Anterior cingulate cortex (tissue), 58 donors: ENCODE measurements at places on chromosomes 2 and 18.

DNA sequence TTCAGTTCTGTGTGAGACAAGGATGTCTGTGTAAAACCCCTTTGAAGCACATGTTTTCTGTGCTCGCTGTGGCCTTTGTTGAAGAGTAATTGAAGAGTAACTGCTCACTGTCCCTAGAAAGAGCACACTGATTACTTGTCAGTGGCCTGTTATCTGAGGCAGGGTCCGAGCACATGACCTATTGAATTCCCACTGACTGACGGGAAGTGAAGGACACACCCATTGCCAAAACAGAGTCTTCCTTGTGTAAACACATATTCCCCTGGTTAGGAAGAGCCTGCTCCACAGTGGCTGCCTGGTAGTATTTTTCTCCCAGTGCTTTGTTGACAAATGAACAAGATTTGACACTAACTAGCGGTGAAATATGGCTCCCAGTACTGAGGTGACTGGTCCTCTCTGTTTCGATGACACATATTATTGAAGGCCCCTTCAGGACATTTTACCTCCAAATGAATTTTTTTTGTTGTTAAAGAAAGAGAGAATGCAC, 148.5 kb upstream of the GYPC start:
- no peak for DNase-seq

DNA sequence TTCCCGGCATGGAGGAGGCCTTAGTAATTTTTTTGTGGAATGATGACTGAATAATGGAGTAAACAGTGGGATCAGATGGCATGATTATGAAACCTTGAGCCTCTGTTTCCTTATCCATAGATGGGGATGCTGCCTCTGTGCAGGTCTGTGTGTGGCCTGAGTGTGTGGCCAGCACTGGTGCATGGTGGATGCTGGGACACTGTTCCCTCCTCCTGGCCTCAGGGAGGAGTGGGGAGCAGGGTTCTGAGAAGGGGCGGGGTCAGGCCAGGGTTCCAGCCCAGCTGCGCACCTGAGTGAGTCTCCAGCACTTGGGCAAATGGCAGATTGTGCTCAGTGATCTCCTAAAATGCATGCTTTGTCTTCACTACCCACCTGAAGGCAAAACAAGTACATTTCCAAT, 66.4 kb downstream of the DCDC2C start:
- DNase-seq: no peak

- no peak for DNase-seq
These were observed 10.6 kb downstream of the GFPT1 start for GRCh38 chr2:69376403-69376802.

GRCh38 chr2:234368861-234369261, 128.0 kb downstream of the ARL4C start:
- DNase-seq: no peak

GRCh38 chr18:1505856-1506255, 601.2 kb downstream of the ADCYAP1 start:
- DNase-seq: no peak

DNA sequence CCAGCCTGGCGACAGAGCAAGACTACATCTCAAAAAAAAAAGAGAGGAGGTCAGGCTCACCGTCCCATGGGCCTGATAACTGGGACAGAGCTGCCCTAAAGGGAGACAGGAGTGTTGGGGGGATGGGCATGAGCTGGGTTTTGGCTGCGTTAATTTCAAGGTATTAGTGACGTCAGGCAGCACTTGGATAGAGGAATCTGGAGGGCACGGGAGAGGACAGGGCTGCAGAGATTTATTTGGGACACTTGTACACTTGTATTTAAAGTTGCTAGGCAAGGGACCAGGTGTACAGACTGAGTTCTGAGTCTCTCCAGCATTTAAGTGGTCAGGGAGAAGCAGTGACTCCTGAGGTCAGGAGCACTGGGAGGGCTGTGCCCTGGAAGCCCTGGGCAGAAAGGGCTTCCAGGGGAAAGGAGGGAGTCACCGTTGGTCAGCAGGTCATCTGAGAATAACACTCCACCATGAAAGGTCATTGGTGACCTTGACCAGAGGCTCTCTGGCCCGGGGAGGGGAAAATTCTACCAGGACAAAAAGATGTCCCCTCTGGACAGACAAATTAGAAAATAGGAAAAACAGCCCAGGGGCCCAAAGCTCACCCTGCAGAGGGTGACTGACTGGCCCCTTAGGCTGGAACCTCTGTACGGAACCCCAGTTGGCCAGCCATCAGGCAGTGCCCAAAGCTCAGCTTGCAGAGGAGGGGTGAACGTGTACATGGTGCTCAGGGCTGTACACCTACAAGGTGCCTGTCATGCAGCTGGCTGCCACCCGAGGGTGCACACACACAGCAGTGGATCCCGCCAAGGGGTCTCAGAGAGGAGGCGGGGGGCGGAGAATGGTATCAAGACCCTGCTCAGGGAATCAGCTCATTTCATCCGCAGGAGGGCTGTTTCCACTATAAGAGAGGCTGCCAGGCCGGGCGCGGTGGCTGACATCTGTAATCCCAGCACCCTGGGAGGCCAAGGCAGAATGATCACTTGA, 23.0 kb upstream of the CNNM3 start:
- no peak for DNase-seq

GRCh38 chr2:156538083-156538504, 101.9 kb downstream of the GPD2 start:
- no peak for DNase-seq

GRCh38 chr2:20470211-20470610, 23.3 kb downstream of the RHOB start:
- no peak for DNase-seq

DNA sequence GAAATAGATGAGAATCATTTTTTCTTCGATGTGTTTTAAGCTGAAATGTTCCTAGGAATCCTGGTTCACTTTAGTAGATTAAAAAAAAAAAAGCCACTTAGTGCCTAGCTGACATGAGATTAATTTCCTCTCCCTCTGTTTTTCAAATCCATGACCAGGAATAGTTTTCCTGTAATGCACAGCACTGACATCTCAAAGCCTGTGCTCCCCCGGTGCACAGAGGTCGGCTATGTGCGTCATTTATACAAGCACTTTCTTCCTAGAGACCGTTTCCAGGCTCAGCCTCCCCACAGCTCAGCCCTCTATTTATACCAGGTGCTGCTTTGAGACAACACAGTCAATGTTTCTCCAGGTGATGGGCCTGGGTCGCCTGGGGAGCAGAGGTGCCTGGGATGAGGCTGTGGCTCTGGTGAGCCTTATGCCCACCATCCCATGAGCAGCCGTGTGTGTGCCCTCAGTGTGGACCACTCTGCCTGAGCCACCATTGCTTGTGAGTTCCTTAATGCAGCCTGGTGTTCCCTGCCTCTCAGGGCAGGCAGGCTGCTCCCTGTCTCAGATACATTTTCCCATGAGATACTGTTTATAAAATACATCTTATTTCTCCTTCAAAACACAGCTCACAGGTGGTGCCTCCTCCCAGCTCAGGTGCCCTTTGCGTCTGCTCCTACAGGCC, 515.7 kb upstream of the HS6ST1 start:
- no peak for DNase-seq

- DNase-seq: no peak
These were observed 143.6 kb downstream of the WDPCP start for GRCh38 chr2:63444565-63445288.

- no peak for DNase-seq
These were observed 16.8 kb downstream of the ATP6V1C2 start for GRCh38 chr2:10738192-10738591.

GRCh38 chr2:37552339-37552738, 119.1 kb downstream of the CDC42EP3 start:
- no peak for DNase-seq

DNA sequence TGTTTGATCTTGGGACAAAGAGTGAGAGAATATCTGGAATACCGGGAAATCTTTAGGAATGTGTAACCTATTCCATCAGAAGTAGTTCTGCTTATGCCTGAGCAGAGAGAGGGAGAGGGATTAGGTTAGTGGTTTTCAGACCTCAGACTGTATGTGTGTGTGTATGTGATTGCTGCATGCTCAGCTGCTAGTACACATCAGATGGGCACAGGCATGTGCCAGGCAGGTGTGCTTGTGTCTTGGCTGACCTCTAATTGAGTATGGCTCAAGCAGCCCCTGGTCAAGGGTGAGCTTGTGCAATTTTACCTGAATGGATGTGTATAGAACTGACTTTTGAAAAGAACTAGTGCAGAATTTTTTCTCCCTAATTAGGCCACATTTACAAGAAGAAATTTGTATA, 91.2 kb downstream of the INSIG2 start:
- DNase-seq: no peak

DNA sequence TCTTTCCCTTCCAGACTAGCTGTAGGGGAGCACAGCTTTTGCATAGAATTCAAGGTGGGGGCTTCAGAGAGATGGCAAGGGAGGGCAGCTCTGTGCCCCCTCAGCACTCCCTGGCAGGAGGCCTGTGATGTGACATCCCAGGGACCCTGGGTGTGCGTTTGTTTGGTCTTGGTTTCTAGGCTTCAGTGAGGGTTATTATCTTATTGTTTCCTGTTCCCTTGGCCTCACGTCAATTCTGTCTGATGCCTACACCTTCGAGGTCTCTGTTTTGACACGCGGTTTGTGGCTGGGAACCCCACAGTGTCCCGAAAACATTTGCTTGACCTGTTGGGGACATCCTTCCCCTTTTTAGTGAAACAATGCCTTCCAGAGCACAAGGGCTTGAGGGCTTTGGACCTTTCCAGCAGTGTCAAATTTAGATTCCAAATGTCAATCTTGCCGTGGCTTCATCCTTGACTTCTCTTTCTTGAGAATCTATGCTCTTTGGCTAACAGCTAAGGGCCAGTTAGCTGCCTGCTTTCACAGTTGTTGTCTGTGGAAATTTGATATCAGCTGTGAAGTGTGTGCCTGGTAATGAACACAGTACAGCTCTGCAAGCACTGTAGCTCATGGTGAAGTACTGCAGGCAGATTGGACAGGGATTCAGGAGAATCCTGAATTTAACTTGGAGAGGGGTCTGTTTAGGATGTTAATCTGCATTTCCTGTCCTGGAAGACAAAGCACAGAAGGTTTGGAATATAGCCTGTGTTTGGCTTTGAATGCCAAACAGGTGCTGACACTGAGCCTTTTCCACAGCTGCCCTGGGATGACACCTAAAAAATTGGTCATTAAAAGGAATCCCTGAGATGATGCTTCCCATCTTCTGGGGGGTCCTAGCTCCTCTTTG, 108.2 kb upstream of the CXCR4 start:
- no peak for DNase-seq

DNA sequence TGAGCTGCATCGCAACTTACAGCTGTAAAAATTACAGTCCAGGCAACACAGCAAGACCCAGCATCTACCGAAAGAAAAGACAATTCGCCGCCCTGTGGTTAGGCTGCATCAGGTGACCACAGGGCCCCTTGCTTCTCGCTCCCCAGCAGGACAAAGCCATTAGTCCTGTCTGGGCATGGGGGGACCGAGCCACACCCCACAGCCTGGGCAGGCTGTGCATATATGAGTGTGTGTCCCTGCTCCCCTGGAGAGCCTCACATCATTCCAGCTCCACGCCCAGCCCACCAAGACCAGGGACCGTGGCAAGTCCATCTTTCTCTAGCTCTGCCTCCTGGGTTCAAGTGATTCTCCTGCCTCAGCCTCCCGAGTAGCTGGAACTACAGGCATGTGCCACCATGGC, 33.9 kb downstream of the SNORC start:
- no peak for DNase-seq

DNA sequence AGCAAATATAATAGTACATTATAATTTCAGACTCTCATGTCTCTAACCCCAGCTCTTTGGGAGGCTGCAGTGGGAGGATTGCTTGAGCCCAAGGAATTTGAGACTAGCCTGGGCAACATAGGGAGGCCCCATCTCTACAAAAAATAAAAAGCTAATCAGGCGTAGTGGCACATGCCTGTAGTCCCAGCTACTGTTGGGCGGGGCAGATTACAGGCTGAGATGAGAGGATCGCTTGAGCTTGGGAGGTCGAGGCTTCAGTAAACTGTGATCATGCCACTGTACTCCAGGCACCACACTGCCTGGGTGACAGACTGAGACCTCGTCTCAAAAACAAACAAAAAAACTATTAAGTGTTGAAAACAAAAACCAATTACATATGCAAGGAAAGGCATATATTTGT, 123.0 kb upstream of the MYO3B start:
- no peak for DNase-seq

DNA sequence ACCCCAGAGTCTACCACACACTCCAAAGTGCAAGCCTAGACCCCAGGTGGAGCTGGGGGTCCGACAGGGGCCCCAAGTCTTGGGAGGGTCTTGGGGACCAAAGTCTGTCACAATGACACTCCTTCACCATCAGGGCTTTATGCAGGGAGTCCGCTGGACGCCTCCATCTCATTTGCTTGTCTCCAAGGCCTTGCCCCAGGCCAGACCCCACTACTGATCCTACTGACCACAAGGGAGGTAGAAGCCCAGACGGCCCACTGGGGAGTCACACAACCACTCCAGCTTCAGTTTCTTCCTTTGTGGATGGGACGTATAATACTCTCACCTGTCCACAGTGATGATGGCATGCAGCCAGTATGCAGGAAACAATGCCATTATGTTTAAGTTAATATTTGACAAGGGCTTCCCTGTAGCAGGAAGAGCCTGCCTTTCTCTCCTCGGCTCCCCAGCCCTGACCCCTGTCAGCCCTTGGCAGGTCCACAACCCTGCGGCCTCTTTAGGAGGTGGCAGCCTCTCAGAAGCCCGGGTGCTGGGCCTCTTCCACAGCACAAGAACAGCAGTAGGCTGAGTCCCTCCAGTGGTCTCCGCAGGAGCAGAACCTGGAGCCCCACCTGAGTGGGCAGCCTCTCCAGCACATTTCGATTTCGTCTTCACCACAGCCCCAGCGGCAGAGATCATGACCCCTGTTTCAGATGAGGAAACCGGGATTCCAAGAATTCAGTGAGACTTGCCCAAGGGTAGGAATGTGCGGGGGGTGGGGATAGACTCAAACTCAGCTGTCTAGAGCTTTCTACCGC, 6.5 kb downstream of the BIN1 start:
- no peak for DNase-seq

- DNase-seq: no peak
These were observed 154.5 kb downstream of the AGPS start for GRCh38 chr2:177547122-177547521.

- DNase-seq: no peak
These were observed 115.8 kb downstream of the SPHKAP start for GRCh38 chr2:228065686-228066085.

DNA sequence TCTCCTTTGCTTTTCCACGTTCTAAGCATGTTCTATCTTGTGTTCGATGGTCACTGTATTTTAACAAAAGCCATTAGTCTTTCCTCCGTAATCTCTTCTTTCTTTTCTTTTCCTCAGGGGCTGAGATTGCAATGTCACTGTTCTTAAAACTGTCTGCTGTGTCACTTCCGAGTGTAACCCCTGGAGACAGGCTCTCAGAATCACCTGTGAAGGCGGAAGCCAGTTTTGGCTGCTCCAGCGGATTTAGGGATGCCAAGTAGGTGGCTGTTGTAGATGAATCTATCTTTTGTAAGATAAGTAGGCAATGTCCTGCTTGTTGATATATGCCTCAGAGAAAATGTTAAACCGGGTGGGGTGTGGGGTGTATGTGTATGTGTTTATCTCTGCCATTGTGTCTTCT, 94.7 kb upstream of the L3MBTL4 start:
- DNase-seq: no peak

- no peak for DNase-seq
These were observed 46.3 kb downstream of the ASB18 start for GRCh38 chr2:236217926-236218325.

GRCh38 chr2:225697936-225698335, 298.4 kb downstream of the NYAP2 start:
- DNase-seq: no peak

- peak; percentile 96 for DNase-seq
These were observed at the start of gene CEP68 for GRCh38 chr2:65056215-65057053. Gene CEP68 (plus strand): TSS chr2:65056416. CDS start chr2:65069445, 13,029 bp downstream.

GRCh38 chr2:37472959-37473358, 128.5 kb downstream of the QPCT start:
- no peak for DNase-seq

GRCh38 chr2:3320910-3321605, 56.6 kb downstream of the EIPR1 start:
- DNase-seq: no peak
